Hair follicular keratinocyte (primary cell): ENCODE measurements at places on chromosomes 3 and 15. TPM values are rescaled to one million over a fixed set of nuclear protein-coding genes. Genes with fewer than 3 reads are reported as not detected.

Gene SLC9C1
- not detected in 2 replicates for total RNA-seq

Gene SEMA7A
- total RNA-seq = 7.6 and 11.9 TPM in 2 replicates

Gene KNL1
- 9.7 and 23.4 TPM in 2 replicates for total RNA-seq

Gene C3orf70
- not detected in 2 replicates for total RNA-seq

Gene DUOXA2
- not detected in 2 replicates for total RNA-seq

Gene CHRM5
- total RNA-seq = not detected in 2 replicates

Gene RPL4
- 5,458 and 7,422 TPM in 2 replicates for total RNA-seq

Gene PPP1R14D
- not detected in 2 replicates for total RNA-seq
